ENCODE measurements at places on chromosomes 4 and X.
A peak's percentile ranks its signal among the peaks of the same experiment; 100 is the strongest.

DNA sequence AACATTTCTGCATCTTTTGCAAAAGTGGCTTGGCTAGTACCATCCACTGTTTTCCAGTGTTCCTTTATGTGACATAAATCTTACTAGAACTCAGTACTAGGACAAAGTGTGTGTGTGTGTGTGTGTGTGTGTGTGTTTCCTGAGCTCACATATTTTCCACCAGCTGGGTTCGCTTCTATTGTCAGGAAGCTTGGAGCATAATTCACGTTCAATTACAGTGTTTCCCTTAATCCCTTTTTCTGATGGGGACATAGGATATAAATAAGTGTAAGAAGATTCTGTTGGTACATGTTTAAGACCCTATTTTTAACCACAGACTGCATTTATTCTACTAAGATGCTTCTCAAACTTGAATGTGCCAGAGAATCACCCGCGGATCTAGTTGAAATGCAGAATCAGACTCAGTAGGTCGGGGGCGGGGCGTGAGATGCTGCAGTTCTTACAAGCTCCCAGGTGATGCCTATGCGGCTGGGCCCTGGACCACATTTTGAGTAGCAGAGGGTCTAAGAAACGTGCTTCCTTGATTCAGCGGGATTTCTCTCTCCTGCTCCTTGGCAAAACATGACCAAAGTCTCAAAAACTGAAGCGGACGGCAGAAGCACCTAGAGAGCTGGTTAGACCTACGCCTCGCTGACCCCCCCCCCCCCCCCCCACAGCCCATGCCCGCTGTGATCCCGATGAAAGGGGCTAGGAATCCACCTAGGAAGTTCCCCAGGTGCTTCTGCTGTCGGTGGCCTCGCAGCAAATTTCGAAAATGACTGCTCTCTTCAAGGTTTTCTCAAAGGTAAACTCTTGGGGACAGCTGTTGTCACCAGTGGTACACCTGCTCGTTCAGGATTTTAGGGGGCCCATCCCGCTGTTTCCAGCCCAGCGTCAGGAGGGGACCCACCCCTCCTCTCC, 797 bp downstream of the CD99L2 start:
- peak; percentile 12 for DNase-seq

DNA sequence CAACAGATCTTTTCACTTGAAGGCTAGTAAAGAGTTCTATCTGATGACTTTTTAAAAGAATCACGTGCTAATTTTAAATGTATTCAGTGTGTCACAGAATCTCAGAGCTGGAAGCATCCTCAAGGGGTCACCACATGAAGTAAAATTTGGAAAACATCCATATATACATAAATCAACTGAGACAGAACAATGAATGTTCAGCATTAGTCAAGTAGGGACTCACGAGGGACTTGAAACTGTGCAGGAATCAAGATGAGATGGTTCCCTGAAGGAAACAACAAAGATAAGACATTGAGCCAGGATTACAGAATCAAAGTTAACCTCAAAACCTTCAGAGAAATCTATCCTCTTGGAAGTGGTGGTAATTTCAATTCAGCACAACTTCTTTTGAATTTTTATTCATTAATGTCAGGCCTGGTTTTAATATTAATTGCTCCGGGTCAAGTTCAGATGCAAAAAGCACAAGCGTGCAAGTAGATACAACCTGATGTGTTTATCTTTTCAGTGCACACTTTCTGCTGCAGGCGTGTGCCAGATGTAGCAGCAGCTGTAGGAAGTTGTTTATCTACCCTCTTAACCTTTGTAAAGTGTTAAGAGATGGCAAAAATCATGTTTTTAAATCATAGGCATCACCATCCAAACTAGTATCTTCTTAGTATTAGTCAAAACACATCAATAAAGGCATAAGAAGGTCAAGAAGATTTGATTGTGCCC, 87.7 kb upstream of the SRD5A3 start:
- DNase-seq: no peak

GRCh38 chr4:54060116-54060515, 4.3 kb downstream of the CHIC2 start:
- no peak for DNase-seq

DNA sequence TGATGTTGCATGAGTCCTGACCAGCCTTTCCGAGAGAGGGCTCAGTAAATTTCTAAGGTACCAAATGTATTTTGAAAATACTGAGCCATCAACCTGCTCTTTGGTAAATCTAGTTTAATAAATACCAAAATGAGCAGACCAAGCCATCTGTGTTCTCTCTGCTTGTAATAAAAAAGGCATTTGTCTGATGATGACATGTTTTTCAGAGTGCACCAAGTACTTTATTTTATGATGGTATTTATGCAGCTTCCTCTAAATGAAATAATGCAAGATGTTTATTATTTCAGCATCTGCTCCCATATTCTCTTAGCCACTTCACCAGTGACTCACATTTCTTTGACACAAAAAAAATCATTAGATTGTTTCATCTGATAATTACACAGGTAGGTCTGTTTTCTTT, 700.5 kb downstream of the TRIML1 start:
- no peak for DNase-seq

GRCh38 chr4:163591614-163592020, 97.1 kb downstream of the TMA16 start:
- DNase-seq: no peak

- no peak for DNase-seq
Observed at GRCh38 chrX:1686642-1687041, 71.8 kb downstream of the ASMT start.

- DNase-seq: no peak
Observed at GRCh38 chr4:40409835-40410234, 74.7 kb downstream of the CHRNA9 start.

DNA sequence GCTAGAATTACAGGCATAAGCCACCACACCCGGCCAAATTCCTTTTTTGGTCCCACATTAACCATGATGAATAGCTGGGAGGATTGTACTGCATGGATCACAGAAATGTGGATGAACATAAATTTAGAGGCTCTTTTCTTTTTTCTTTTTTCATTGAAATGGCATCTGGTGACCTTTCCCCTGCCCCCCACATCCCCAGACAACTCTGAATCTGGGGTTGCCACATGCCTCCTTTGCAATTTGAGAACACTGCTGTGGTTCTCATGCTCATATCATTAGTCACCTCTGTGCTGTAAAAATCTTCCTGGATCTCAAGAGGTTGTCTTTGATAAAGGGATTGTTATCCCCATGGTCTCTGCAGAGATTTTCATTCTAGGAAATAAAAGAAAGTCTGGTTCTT, 22.8 kb upstream of the FMR1NB start:
- DNase-seq: no peak

DNA sequence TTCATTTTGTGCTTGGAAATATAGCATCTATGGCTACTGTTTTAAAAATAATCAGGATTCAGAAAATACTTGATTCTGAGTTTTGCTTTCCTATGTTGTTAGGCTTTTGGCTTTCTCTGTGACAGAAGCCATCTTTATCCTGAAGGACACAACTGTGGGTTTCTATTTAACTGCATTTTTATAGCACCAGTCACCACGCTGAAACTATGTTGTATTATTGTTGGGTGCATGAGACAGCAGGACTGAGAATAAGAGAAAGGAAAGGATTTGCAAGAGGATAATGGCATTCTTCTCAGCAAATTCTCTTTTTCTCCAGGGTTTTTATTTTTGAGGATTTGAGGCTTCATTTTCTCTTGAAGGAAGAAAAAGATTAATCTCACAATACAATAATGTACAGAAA, 10.1 kb upstream of the NEUROG2 start:
- no peak for DNase-seq

DNA sequence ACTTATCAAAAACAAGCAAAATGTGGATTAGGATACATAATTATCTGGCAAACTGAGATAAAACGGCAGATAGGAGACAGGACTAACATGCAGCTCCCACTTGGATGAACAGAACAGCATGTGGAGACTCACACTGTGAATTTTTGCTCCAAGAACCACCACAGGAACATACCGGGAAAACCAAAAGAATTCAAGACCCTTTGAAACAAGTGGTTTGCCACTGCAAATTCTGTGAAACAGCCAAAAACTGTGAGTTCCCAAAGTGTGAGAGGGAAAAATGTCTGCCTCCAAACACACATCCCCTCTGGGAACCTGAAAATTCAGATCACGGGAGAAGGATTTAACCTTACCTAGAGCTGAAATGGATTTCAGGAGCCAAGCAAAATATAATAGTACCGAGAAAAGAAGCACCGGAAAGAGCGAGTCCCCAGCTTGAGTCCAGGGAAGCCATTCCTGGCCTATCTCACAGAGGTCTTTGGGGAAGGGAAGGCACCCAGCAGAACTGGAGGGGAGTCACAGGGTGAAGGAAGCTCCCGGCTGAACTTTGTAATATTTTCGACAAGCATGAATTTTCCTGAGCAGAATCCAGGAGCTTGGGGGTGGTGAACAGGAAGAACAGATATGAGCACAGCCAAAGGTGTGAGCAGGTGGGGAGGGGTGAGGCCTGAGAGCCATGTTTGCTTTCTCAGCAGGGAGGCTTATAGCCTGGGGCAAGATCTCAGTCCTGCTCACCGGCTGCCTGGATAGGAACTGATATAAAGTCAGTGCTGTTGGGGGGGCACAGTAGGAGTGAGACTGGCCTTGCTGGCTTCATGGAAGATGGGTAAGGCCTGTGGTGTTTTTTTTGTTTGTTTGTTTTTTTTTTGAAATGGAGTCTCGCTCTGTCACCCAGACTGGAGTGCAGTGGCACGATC, 23.9 kb downstream of the MANBA start:
- DNase-seq: no peak

- DNase-seq: no peak
Observed at GRCh38 chrX:41877167-41877566, 46.2 kb downstream of the CASK start.

GRCh38 chrX:119375561-119375960, 23.6 kb upstream of the SLC25A43 start:
- DNase-seq: no peak

- no peak for DNase-seq
Observed at GRCh38 chr4:24736066-24736465, 59.3 kb upstream of the SOD3 start.

GRCh38 chrX:20529301-20529700, 262.6 kb upstream of the RPS6KA3 start:
- DNase-seq: no peak

DNA sequence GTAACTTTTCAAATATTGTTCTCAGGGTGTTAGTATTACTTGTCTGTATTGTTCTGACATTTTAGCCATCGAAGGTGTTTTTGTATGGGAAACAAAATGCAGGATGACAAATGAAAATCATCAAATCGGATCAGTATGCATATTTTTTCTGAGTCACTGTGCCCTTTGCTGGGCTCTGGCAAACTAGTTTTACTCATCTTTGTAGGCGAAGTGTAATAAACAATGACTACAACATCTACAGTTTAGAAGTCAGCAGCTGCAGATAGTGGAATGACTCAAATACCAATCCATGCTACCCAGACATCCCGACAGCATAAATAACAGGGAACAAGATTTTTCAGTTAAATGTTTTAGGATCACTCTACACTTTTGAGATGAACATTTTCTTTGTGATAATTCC, 557.3 kb upstream of the TENM3 start:
- no peak for DNase-seq

- DNase-seq: no peak
Observed at GRCh38 chr4:24657768-24658617, 73.6 kb upstream of the DHX15 start.

DNA sequence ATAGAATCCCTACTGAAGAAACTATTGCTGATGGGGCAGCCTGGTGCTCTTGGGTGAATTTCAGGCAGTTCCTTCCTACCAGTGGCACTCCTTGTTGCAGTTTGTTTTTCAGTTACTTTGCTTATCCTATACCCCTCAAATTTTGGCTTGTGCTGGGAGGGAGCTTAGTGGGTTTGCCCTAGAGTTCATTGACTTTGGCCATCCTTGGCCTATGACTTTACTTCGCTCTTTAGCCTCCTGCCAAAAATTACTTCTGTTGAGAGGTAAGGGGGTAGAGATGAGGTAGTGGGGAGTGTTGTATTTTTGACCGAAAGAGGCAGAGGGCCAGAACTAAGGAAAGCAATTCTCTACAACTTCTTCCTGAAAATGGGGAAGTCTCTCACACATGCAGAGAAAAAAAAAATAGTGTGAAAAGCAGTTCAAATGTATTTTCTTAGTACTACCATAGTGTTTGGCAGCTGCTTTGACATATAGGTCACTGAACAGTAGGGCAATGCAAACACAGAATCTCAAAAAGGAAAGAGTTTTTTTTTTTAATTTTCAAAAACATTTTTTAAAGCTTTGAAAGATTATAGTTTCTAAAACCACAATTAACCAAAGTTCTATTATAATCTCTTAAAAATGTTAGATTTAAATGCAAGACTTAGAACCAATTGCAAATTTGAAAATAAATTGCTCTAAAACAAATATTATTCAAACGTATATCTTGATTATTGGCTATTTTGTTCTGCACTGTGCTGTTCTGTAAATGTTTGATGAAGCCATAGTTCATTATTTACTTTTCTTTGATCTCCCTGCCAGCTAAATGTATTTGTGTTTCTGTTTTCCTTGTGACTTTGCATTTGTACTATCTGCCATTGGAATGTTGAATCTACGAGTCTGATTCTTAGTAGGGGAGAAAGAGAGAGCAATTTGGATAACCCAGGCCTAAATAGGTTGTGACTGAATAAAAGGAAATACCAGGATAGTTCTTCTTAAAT, 73.6 kb downstream of the DCK start:
- DNase-seq: no peak

DNA sequence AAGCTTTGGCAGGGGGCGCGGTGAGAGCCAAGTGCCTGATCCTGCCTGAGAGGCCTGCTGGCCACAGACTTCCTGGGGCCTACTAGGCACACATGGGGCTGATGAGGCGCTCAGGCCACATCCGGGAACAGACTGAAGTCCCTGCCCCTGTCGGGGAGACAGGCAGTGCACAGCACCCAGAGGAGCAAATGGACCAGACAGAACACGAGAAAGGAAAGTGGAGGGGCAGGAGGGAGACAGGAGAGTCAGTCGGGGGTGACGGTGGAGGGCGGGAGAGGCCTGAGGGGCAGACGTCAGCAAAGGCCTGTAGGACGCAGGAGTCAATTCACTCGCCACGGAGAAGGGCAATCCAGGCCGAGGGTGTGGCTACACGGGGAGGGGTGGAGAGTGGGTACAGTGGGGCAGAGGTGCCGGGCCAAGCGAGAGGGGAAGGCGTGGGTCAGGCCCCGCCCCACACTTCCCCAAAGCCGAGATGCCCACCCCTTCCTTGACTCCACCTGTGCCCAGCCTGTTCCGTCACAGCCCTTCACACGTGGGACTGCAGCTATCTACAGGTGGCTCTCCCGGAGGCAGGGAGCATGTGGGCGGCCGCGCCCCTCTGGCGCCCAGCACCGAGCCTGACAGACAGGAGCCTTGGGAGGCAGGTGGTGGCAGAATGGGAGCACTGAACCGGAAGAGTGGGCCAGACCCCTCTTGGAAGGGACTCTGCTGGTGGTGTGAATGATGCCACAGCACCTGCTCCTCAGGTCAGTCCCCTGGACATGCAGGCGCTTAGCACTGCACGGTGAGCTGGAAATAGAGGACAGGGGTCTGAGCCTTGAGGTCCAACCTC, 20.5 kb downstream of the NOP14 start:
- DNase-seq: no peak
